SK-MEL-5 (cell line): ENCODE measurements at places on chromosomes 13 and 19. TPM values are rescaled to one million over a fixed set of nuclear protein-coding genes. Genes with fewer than 3 reads are reported as not detected.
A peak's percentile ranks its signal among the peaks of the same experiment; 100 is the strongest.

DNA sequence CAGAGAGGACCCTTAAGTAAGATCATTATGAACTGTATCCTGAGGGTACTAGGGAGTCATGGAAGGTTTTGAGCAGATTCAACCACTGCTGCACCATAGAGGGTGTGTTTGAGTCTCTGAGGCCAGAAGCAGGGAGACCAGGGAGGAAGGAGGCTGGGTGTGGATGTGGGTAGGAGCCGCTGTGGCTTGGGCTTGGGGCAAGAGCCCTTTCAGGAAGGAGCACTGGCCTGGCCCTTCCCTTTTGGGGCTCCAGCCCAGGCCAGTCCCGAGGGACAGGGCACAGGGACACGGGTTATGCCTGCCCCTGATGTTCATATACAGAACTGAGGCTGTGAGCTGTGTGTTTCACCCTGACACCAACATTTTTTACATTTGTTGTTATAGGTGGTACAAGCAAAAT, 7.2 kb downstream of the CIC start:
- DNase-seq: no peak

HSD17B14 gene
- 53.9 and 58.9 TPM in 2 replicates for total RNA-seq

OCEL1 gene
- total RNA-seq: 3.3 and 4.6 TPM in 2 replicates

LYPD3 gene
- 0.18 and 0.59 TPM in 2 replicates for total RNA-seq

- DNase-seq: no peak
These were observed 4.7 kb upstream of the B3GNT3 start for GRCh38 chr19:17790059-17790780.

GRCh38 chr19:52148256-52148655, 8.5 kb upstream of the ZNF616 start:
- no peak for DNase-seq

DNA sequence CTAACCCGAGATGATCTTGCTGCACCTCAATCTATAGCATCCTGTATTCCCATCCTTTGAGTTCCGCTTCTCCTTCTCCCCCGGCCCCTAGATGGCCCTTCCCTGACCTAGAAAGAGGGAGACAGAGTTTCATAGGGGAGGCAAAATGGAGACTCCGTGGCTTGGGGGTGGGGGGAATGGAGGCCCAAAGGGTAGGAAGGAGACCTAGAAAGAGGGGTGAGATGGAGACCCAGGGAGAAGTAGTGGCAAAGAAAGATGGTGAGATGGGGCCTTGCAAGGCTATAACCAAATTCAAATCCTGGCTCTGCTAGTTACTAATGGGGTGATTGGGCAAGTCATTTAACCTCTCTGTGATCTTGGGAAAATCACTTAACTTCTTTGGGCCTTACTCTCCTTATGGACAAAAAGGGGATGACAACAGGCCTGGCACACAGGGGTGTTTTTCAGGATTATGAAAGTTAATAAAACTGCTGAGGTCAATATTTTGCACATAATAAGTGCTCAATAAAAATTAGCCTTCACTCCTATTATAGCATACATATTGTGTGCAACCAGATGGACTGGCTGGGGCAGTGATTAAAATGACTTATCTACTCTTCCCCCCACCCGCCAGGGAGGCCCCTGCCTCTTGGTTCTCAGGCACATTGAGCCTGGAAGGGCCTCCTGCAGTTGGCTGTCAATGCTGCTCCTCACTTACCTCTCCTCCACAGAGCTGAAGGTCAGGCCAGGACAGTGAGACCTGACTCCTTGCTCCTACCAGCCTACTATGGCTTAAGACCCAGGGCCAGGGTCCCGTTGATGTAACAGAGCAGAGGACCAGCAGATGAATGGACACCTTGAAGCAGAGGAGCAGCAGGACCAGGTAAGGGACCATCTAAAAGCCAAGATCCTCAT, 633 bp downstream of the SPHK2 start:
- no peak for DNase-seq

- DNase-seq: peak; percentile 66
These were observed 13.9 kb downstream of the TSKS start for GRCh38 chr19:49749055-49749716.

DNA sequence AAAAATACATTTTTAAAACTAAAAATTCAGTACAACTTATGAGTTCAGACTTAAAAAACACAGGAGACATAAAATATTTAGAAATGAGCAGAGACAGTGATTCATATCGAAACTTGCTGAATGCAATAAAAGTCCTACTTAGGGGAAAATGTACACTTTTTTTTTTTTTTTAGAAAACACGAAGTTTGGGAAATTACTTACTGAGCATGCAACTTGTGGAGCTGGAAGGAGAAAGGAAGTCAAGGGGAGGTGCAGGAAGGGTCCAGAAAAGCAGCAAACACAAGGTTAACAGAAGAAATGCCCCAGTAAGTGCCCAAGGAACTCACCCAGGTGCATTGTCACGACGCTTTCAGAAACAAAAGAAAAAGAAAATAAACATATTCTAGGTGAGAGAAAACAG, 18.6 kb upstream of the LAIR1 start:
- DNase-seq: no peak

DNA sequence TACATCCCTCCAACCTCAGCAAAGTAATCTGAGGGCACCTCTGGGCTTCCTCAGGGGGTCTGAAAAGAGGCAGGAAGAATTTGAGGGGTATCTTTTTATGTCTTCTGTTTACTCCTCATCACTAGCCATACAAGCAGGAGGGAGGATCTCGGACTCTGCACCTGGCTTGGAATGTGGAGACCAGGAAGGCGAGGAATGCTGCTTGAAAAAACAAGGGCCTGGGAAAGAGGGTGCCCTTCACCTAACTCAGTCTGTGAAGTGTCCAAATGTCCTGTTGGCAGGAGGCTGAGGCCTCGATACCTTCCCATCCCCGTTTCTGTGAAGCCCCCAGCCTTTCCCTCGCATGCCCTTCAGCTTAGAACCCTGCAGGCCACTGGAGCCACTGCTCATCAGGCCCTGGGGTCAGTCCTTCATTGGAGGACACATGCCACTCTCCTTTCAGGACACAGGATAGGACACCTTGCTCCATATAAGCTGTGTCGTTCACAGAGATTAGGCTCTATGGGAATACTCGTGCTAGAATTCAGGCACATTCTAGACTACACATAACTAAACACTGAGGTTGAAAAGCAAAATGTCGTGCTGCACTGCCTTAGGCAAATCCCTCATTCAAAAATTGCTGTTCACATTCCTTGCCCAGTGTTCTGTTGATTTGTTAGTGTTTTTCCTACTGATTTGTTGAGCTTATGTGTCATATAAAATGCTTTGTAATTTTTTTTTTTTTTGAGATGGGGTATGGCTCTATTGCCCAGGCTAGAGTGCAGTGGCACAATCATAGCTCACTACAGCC, 49.7 kb downstream of the ESD start:
- no peak for DNase-seq

DNA sequence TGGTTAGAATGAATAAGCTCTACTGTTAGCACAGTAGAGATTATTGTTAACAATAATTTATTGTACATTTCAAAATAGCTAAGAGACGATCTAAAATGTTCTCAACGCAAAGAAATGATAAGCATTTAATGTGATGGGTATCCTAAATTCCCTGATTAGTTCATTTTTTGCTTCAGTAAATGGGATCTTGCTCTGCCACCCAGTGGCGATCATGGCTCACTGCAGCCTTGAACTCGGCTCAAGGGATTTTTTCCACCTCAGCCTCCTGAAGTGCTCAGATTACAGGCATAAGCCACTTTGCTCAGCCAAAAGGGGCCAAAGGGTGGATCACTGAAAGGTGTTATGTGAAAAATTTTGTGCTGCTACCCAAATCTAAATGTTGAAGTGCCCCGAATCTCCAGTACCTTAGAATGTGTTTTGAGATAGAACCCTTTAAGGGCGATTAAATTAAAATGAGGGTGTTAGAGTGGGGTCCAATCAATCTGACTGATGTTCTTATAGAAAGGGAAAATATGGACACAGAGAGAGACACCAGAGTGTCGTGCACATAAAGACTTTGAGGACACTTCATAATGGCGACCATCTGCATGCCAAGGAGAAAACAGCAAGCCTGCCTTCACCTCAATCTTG, 31.5 kb upstream of the ZNF766 start:
- DNase-seq: peak; percentile 62

DNA sequence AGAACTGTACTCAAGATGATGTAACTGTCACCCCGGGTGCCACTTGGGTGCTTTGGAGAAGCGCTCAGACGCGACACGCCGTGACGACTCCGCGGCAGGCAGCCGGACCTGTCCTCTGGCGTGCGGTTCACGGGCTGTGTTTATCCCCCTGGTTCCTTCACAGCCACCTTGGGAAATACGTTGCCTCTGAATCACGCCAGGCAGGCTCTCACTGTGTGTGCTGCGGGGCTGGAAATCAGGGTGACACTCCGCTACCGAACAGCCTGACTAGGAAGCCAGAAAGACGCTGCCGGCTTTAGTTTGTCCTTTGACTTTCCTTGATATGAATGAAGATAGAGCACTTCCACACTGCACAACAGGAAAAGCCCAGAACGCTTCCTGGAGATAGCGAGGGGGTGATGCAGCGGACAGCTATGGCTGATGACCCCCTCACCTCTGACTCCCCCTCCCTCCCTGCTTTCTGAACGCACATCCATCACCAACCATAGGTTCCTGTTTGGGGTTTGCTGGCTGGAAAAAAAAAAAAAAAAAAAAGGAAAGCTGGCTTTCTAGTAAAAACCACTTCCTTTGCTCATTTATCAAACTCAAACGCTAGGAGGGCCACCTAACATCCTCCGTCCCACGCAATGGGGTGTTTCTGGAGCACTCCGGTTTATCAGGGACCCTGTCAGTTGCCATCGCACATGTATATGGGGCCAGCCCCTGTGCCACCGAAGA, 3.7 kb upstream of the GP6 start:
- DNase-seq: no peak

DNA sequence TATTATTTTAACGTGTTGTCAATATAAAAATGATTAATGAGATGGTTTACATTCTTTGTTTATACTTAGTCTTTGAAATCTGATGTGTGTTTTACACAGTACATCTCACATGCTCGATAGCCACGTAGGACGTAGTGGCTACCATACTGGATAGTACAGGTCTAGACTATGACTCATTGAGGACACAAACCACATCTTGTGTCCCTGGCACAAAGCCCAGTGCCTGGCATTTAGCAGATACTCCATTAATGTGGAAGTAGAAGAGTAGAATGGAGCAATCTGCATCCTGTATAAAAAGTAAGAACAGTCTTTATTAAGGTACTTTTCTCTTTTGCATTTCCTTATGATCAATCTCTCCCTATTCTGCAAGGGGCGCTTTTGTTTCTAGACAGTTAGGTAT, 49.0 kb upstream of the FRY start:
- peak; percentile 87 for DNase-seq

GRCh38 chr13:21966014-21966413, 295.1 kb downstream of the FGF9 start:
- no peak for DNase-seq

TYK2 gene
- 26.5 and 31.6 TPM in 2 replicates for total RNA-seq

NXNL1 gene
- not detected in 2 replicates for total RNA-seq

DNA sequence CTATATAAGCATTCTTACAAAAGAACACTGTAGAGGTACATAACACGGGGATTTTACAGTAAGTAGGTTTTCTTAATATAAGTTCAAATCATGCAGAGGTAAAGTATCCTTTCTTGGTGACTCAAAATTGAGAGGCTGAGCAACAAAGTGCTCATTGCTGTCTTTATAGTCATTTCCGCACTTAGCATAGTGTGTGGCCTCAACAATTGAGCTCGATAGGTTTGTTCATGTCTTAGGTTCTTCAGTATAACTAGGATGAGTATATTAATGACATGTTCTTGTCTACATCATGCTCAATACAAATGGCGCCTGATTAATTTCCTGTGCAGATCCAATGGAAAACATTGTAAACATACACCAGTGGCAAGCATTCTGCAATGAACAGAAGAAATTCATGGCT, 1.4 kb downstream of the WDFY2 start:
- peak; percentile 21 for DNase-seq

DNA sequence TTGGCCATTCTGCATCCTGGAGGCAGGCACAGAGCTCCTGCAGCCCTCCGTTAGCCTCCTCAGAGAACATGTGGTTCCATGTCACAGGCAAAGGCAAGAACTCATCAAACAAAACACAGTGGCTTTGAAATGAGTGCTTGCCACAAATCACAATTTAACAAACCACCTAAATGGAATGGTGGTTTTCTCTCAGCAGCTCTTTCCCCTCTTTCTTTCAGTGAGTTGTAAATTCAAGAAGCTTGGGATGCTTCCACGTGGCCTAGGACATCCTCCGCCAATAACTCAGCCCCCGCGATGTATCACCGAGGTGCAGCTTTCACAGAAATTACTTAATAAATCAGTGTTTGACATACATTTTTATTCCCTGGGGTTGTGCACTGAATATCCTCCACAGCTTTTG, 65.4 kb upstream of the RFC3 start:
- DNase-seq: no peak

DNA sequence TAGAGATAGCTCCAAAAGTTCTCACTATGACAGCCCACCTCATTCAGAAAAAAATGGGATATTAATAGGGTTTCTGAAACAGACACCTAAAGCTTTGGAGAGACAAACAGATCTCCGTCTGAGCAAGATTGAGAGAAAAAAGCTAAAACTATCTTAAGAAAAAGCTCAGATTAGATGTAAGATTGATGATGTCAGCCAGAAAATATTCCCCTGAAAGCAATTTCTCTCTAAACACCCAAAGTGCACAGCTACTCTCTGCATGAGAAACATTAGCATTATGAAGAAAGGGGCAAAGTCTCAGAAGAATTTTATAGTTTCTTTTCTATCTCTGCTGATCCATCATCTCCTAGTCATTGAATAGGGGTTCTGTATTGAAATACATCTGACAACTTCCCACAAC, 148.9 kb downstream of the ZNF737 start:
- DNase-seq: no peak
